Stimulated activated CD4-positive, alpha-beta T cell treated with anti-CD3 and anti-CD28 coated beads, Interleukin-1b, Interleukin-23, amount 100 ng/mL, for 1 hour (primary cell): ENCODE measurements at places on chromosomes 11 and 22.

DNA sequence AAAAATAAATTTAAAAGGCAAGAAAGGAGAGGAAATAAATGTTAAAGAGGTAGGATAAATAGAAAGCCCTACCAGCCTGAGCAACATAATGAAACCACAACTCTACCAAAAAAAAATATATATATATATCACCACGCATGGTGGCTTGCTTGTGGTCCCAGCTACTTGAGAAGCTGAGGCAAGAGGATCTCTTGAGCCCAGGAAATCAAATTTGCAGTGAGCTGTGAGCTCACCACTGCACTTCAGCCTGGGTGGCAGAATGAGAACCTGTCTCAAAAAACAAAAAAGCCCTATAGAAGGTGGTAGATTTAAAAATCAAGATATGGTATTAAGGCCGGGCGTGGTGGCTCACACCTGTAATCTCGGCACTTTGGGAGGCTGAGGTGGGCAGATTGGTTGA, 10.5 kb downstream of the NUCB2 start:
- DNase-seq = no peak

DNA sequence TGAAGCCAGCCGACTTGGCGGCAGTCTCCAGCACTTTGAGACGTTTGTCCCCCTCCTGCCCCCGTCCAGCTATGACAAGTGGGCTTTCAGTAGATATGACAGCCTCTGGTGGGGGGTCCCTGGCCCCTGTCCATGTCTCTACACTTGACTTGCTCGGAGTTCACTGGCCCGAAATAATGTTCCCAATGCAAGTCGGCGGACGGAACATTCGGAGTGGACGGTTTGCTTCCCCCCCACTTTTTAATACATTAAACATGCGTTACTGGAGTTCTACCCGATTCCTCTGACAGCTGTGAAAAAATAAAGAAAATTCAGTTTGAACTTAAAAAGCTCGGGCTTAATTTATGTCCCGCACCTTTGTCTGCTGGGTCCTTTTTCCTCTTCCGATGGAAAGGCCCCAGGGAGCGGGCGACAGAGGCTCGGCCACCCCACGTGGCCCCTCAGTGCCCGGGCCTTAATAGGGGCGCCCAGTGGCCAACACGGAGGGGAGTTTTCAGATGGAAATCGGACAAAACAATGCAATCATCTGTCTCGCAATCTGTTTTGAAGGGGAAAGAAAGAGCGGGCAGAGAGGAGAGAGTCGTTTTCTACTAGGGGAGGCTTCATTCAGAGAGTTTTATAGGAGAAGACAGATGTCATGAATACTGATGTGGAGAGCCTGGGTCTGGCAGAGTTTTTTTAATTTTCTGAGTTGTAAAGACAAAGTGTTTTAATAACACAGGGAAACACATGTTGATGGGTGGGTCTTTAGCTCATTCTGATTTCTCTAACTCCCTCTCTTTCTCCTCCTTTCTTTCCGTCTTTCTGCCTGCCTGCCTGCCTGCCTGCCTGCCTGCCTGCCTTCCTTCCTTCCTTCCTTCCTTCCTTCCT, 50.2 kb downstream of the SMIM38 start:
- no peak for DNase-seq

DNA sequence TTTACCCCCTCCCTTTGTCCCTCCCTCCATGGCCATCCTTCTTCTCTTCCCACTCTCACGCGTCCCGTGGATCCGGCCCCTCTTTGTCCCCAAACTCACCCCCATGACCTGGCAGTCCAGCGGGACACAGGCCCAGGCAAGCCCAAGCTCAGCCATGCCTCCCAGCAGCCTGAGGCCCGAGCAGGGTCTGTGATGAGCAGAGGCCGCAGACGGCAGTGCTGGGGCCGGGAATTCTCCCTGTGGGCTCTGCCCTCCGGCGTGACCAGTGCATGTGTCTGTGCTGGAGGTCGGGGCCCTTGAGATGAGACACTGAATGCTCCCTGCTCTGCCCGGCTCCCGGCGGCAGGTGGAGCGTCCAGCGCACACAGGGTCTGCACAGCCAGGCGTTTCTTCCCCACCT, 237.9 kb downstream of the BRD1 start:
- no peak for DNase-seq

DNA sequence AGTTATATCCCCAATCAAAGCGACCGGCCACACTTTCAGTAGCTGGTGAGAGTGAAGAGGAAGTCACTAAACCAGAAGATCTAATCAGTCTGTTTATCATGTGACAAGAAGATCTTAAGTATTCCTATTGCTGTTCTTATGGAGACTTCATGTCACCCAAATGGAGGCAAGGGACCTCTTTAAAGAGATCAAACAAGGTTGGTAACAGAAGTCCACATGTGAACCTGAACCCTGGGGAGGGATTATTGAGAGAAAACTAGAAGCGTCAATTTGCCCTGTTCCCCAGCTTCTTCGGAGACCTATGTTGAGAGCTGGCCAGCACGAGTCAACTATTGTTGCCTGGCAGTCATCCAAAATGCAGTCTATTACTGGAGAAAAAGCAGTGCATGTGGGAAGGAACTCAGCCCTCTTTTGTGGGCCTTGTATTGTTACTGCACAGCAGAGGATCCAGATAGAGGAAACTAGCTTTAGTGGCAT, 76.9 kb upstream of the CTSC start:
- no peak for DNase-seq

DNA sequence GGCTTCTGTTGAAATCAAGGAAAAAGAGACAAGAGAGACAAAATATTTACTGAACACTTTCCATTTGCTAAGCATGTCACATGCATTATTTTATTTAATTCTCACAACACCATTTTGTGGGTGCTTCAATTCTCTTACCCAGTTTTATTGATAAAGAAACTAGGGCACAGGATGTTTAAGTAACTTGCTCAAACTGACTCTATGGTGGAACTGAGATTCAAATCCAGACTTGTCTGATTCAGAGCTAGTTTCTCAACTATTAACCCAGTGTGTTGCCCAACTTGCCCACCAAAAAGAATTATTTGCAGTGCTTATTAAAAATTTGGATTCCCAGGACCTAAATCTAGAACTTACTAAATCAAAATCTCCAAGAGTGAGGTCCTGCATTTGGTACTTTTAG, 21.5 kb upstream of the MSANTD4 start:
- DNase-seq = no peak

DNA sequence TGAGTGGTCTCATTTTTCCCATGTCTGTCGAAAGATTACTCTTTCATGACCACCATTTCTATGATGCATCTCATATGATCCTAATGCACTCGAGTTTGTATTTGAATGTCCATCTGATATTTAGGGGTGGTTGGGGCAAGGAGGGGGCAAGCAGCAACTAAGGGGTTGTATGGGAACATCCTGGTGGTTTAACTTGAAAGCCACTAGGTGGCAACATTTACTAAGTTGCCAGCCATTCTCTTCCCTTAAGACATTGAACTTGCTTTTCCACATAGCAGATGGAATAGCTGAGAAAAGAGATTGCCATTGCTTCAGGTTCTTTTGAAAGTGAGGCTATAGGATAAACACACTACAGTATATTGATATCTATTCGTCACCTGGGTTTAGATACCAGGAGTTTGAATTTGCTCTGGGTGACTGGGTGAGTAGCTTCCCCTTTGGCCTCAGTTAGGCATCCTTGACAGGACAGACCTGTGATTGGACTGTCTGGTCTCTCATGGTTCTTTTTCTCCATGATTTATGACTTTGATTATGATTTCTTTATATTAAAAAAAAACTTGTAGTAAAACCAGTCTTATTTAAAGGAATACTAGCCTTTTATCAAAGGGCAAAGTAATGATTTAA, 32.4 kb downstream of the NF2 start:
- no peak for DNase-seq

DNA sequence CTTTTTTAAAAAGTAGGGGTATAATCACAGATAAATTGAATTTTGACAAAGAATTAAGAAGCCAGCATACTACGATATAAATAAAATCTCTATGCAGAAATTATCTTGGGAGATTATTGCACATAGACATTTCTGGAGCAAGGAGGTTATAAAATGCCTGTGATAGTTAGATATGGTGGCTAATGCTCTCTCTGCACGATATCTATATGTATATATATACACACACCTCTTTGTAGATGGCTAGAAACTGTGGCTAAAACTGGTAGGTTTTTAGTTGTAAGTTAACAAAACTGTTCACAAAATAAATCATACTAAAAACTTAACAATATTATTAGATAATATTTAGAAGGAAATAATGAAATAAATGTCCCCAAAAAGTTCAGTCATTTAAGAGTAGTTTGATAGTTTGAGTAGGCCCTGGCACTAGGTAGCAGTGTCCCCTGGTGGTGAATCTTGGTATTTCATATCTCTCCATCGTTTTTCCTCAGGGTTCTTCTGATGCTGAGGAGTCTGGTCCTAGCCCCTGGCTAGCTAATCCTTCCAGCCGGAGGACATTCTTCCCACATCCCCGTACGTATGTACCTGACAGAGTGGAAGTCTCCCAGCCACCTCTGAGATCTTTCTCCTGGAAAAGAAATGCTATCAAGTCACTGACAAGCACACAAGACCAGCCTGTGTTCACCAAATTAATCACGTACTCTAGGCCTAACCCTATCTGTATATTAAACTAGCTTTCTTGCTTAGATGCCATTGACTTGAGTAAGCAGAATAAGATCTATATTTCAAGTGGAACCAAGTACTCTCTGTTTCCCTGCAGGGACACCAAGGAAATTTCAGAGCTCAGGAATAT, 32.2 kb downstream of the ART5 start:
- no peak for DNase-seq

- no peak for DNase-seq
Observed at GRCh38 chr11:32109138-32109537, 18.3 kb downstream of the RCN1 start.

DNA sequence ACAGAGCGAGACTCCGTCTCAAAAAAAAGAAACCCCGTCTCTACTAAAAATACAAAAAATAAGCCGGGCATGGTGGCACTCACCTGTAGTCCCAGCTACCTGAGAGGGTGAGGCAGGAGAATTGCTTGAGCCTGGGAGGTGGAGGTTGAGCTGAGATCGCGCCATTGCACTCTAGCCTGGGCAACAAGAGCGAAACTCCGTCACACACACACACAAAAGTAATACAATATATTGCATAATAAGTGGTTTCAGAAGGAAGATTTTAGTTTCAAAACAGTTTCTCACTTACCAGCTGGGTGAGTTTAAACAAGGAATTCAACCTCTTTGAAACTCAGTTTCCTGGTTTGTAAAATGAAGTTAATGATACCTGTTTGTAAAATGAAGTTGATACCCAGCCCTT, 32.7 kb upstream of the HTR3A start:
- DNase-seq = no peak

- no peak for DNase-seq
Observed at GRCh38 chr11:3161309-3161708, 3.8 kb downstream of the OSBPL5 start.

- DNase-seq = no peak
Observed at GRCh38 chr11:82184966-82185365, 548.7 kb downstream of the FAM181B start.

GRCh38 chr11:36376009-36376887, 80.2 kb downstream of the PRR5L start:
- no peak for DNase-seq

- DNase-seq = no peak
Observed at GRCh38 chr11:94795476-94796189, 27.5 kb downstream of the AMOTL1 start.

- DNase-seq = no peak
Observed at GRCh38 chr11:43923406-43924111, 18.9 kb upstream of the C11orf96 start.
